ENCODE measurements at places on chromosomes 1 and 21.

- no peak for DNase-seq
These were observed 13.5 kb downstream of the DNAJC16 start for GRCh38 chr1:15540186-15540585.

DNA sequence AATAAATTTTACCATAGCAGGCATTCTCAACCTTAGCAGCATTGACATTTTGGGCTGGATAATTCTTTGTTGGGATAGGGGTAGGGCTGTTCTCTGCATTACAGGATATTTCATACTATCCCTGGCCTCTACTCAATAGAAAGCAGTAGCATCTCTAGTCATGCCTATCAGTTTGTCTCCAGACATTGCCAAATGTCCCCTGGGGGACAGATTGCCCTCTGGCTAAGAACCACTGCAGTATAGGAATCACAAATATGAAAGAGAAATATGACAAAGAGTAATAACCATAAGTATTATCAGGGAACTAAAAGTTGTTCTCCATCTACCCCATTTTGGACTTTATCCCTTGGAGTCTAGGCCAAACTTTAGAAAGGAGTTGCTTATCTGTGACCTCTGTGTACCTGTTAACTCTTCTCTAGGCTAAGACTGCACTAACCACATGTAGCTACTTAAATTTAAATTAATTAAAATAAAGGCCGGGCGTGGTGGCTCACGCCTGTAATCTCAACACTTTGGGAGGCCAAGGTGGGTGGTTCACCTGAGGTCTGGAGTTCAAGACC, 76.1 kb downstream of the AGO3 start:
- DNase-seq: no peak

- no peak for DNase-seq
These were observed 241.8 kb upstream of the MAP1LC3C start for GRCh38 chr1:242240691-242241090.

DNA sequence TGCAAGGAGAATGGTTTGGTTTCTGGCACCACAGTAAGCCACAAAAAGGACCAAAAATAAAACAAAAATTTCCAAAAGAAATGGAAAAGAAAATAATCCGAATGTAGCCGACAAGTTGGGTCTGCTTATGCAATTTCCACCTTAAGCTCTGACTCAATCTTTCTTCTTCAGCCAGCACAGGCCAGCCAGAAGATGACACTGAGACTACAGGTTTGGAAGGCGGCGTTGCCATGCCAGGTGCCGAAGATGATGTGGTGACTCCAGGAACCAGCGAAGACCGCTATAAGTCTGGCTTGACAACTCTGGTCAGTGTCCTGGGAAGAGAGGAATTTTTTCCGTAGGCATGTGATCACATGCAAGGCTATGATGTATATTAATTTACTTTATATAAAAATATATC, 23.4 kb downstream of the PDPN start:
- no peak for DNase-seq

DNA sequence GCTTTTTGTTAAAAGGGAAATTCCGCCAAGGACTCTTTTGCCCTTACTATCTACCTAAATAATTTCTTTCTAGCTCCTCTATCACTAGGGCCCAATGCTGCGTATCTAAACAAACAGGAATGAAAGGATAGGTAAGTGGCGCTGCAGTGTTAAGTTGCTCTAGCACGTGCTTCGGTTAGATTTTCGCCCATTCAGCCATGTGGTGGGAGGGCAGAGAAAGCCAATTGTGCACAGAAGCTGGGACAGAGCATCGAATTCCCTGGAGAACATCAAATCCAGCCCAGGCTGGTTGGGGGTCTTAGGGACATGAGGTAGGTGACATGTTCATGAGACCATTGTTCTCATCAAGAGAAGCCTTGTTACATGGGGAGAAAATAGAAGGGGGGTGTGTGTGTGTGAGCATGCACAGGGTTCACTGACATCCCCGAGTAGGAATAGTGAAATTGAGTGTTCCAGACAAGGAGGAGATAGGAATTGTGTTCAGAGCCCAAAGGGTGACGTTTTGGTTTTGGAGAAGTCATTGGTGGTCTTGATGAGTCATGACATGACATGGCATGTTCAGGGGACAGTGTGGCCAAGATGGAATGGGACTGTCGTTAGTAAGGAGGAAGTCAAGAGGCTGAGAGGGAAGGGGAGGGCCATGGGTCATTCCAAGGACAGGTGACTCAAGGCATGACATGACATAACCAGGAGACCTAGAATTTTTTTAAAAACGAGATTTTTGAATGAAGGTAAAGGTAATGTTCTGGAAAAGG, 107.1 kb downstream of the TLR5 start:
- no peak for DNase-seq

- DNase-seq: no peak
These were observed 69.4 kb downstream of the PLPP3 start for GRCh38 chr1:56509713-56510641.

DNA sequence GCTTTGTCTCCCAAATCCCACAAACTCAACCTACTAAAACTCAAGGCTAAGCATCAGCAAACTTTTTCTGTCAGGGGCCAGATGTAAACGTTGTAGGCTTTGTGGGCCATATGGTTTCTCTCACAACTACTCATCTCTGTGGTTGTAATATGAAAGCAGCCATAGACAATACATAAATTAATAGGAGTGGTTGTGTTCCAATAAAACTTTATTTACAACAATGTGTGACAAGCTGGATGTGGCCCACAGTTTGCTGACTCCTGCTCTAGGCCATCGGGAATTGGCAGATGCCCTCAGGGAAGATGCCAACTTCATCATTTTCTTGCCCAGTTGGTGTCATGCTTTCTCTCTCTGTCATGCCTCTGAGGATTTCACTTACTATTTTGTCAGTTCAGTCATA, 17.5 kb upstream of the ERRFI1 start:
- no peak for DNase-seq

GRCh38 chr1:20200966-20201365, 14.6 kb upstream of the PLA2G2C start:
- DNase-seq: no peak

DNA sequence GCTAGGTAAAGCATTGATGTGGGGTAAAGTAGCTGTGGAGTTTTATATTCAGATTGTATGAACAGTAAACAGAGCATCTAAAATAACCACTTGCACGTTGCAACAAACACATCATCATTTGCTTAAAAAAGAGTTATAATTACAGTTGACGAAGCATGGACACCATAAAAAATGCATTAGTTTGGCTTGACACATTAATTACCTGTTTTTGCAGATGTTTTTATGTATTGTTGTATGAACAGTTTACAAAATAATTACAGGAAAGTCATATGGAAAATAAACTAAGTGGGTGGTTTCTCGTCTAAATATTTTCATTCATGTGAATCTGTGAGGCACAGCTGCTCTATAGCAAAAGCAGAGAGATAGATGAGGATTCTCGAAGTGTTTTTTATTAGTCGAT, 108.3 kb downstream of the RPS6KC1 start:
- no peak for DNase-seq

- no peak for DNase-seq
These were observed 78.1 kb upstream of the B3GALT2 start for GRCh38 chr1:193264313-193265065.

DNA sequence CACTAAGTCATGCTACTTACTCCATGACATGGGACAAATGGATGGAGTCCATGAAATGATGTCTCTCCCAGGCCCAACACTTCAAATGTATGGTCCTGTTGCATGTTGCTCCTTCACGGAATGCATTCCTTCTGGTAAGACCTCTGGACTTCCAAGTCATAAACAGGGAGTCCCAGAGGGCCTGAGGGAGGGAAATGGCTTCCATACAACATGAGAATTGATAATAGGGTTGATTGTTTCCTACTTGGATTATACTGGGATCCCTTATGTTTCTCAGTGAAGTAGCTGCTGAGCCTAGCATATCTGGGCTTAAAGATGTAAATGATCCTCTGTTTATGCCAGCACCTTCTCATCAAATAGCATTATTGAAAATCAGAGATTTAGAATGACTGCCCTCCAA, 104.2 kb upstream of the MAGI3 start:
- DNase-seq: no peak

GRCh38 chr1:182286761-182287160, 104.8 kb downstream of the GLUL start:
- no peak for DNase-seq

GRCh38 chr1:107750364-107750959, 214.5 kb downstream of the VAV3 start:
- peak; percentile 48 for DNase-seq

- DNase-seq: no peak
These were observed 43.2 kb upstream of the BACE2 start for GRCh38 chr21:41124641-41125201.

GRCh38 chr21:46264690-46265144, 20.7 kb downstream of the MCM3AP start:
- DNase-seq: no peak

DNA sequence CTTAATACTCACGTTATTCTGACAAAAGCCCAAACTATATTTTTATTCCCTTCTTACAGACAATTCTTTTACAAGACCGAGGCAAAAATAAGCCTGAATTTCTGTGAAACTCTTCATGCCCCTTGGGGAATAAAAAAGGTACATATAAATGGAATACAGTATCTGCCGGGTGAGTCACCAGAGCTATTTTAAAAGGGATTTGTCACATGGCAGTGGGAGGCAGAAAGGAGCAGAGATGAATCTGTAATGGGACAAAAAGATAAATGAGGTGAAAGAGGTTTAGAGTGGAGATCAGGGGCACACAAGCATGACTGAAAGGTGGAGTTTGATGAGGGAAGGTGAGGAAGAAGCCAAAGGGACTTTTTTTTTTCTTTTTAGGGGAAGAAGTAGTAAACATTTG, 8.8 kb downstream of the XCL1 start:
- DNase-seq: peak; percentile 1

- DNase-seq: no peak
These were observed 106.5 kb downstream of the PRDM16 start for GRCh38 chr1:3175486-3175885.

DNA sequence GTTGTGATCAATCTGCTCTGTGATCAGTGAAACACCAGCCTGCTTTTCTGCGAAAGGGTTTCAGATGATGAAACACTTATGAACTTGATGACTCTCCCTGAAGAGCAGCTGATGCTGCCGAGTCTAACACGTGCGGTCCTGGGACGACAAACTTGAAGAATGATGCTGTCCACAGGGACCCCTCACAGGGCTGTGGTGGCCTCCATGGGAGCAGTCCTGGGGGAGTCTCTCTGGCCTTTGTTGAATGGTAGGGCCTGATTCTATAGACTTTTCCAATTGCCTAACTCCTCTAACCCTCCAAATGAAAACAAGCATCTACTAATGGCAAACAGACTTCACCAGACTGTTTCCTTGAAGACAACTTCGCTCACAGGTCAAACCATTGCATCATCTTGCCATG, at the start of gene OR2T10:
OR2T10 (minus strand) TSS at position 112 of the 400 bp plus-strand sequence. CDS start 3,932 bp downstream, outside the sequence.
- DNase-seq: no peak

- no peak for DNase-seq
These were observed 52.5 kb downstream of the DISC1 start for GRCh38 chr1:231679109-231679508.

GRCh38 chr1:152141971-152142584, 16.9 kb downstream of the RPTN start:
- DNase-seq: no peak

- DNase-seq: no peak
These were observed 108.7 kb upstream of the COL6A1 start for GRCh38 chr21:45872902-45873301.

GRCh38 chr1:86345042-86345441, 51.1 kb downstream of the ODF2L start:
- DNase-seq: no peak

DNA sequence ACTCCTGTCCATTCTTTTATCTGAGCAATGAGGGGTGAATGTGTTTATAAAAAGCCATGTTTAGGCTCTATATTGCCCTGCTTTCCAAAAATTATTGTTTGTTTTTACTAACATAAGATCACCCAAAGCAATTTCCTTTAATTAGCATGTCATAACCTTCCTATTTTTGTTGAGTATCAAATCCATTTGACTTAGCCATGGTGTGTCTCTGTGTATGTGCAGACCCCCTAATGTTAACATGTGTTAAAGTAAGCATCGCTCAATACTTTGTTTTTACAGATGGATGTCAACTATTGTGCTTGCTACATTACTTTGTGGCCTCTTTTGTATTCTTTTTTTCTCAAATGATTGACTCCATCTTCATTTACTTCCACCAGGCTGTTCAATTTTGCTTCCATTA, 585.4 kb downstream of the USP25 start:
- no peak for DNase-seq

DNA sequence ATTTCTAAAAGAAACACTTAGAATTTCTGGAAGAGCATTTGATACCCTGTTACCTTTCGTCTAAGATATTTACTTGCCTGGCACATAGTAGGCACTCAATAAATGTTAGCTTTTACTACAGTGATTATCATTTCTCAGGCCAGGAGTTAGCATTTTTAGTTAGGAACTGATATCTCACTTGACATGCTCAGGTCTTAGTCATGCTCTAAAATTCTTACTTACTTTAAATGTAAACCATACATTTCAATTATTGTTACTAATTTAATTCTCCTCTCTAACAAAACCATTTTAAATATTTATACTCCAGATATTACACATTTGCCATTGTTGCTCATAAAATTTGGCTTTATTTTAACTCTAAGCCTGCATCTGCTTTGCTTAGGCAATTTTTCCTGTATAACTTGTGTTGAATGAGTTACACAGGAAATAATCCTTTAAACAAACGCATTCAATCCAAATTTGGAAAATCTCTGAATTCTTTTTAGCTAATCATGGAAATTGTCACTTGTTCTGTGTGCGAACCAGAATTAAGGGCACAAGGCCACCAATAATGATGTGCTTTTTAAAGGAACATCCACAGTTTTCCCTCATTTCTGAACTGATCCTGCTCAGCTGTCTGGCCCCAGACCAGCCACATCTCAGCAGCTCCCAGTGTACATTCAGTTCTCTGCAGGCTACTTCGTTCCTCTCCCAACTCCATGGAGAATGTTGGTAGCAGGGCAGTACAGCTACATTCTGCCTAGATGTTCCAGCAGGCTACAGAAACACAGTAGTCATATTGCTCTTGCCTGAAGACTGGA, 15.6 kb downstream of the NIBAN1 start:
- DNase-seq: no peak

DNA sequence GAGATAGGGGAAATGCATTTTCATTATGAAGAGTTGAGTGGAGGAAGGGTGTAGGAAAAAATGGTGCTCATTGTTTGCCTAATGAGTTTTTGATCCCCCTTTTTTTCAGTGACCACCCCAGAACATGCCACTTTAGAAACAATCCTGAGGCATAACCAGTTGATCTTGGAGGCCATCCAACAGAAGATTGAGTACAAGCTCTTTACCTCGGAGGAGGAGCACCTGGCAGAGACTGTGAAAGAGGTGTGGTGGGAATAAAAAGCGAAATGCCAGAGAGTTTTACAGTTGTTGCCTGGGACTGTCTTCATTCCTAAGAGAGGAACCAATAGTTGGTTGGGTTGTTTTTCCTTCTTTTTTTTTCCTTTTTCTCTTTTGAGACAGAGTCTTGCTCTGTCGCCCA, 54.3 kb upstream of the EPHA8 start:
- DNase-seq: no peak

- DNase-seq: no peak
These were observed 10.1 kb upstream of the KRTAP13-2 start for GRCh38 chr21:30382201-30382600.

DNA sequence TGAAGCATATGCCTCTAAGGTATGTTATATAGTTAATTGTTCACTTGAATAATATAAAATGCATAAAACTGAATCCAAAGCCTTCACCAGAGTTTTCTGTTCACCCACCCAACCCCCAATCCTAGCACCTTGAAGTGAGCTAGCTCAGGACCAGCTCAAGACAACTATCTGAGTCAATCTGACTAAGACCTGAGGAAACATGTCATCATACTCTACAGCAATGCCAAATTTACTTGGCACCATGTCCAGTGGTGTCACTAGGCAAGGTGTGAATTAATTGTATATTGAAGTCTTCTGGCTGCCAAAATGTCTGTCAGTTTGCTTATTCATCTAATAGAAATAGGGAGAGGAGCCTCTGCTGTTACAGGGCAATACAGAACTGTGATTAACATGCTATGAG, 3.8 kb downstream of the DNASE2B start:
- DNase-seq: no peak

Data from T1000 (cell line).